ENCODE measurements at places on chromosomes 3 and 15. TPM values are rescaled to one million over a fixed set of nuclear protein-coding genes. Genes with fewer than 3 reads are reported as not detected.

Gene SLC7A14
- 0.05 TPM for polyA plus RNA-seq

Gene DPPA2
- not detected for polyA plus RNA-seq

- H3K36me3 ChIP-seq, result no peaks in the 10 kb centered on the region
- H3K27ac ChIP-seq, result no peak overlapping the region
- DNase-seq, result no peak
- H3K4me1 ChIP-seq, result peaks cover 10% of the 10 kb centered on the region
- no peaks in the 10 kb centered on the region for H3K27me3 ChIP-seq
- no peak overlapping the region for H3K4me3 ChIP-seq
Measured at GRCh38 chr3:175073219-175073905, 214.2 kb downstream of the NAALADL2 start.

DNA sequence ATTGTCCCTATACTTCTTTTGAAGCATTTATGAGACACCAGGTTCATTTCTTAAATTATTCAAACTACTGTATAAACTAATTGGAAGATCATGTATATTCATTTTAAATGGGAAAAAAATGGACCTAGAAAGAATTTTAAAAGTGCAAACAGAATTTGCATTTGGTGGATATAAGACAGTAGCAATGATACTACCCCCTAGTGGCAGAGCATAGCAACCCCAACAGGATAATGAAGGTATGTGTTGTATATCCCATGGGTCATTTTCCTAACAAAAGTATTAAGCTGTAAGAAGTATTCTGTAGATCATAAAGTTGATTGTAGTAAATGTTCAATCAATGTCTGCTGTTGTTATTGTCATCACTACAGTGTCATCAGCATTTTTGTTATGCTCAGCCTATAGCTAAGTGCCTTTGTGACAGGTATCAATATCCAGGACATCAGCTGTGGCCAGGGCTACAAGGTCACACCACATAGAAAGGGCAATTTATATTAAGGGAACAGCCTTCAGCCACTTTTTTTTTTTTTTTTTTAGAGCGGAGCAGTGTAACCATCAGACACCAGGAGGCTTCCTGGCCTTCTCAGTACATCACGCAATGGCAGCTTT is 175.8 kb downstream of the FOXB1 start:
- no peaks in the 10 kb centered on the region for H3K4me1 ChIP-seq
- H3K4me3 ChIP-seq, result no peak overlapping the region
- H3K36me3 ChIP-seq, result no peaks in the 10 kb centered on the region
- peak; percentile 70 for DNase-seq
- H3K27ac ChIP-seq, result no peak overlapping the region
- H3K27me3 ChIP-seq, result peaks cover 52% of the 10 kb centered on the region

- DNase-seq, result no peak
- H3K4me1 ChIP-seq, result peaks cover 33% of the 10 kb centered on the region
- H3K36me3 ChIP-seq, result no peaks in the 10 kb centered on the region
- peak overlapping the region; percentile 95 for H3K27ac ChIP-seq
Measured at GRCh38 chr15:66881173-66881905, 179.3 kb downstream of the SMAD6 start.

- H3K4me3 ChIP-seq, result no peak overlapping the region
- H3K27me3 ChIP-seq, result no peaks in the 10 kb centered on the region
- no peak overlapping the region for H3K27ac ChIP-seq
- no peaks in the 10 kb centered on the region for H3K36me3 ChIP-seq
- peaks cover 20% of the 10 kb centered on the region for H3K4me1 ChIP-seq
Measured at GRCh38 chr3:33317963-33318709, 40.9 kb downstream of the FBXL2 start.

DNA sequence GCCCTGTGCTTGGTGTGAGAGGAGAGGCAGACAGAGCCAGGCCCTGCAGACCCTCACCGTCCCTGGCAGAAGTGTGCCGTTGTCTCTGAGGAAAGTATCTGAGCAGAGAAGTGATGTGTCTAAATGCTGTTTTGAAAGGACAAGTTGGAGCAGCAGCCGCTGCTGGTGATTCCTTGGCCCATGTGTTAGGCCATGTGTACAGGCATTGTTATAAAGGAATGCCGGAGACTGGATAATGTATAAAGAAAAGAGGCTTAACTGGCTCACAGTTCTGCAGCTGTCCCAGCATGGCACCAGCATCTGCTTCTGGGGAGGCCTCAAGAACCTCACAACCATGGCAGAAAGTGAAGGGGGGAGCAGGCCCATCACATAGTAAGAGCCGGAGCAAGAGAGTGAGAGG is 334.6 kb upstream of the ATP10A start:
- no peaks in the 10 kb centered on the region for H3K27me3 ChIP-seq
- H3K4me1 ChIP-seq, result no peaks in the 10 kb centered on the region
- no peak for DNase-seq
- no peaks in the 10 kb centered on the region for H3K36me3 ChIP-seq

- peaks cover 4% of the 10 kb centered on the region for H3K27me3 ChIP-seq
- 0 out of 2 replicates have a peak, but pooled peaks cover 3% of the 10 kb centered on the region for H3K4me1 ChIP-seq
- no peak for DNase-seq
- H3K36me3 ChIP-seq, result no peaks in the 10 kb centered on the region
- H3K4me3 ChIP-seq, result no peak overlapping the region
Measured at GRCh38 chr3:183475016-183475763, 46.8 kb upstream of the MCF2L2 start.
